ENCODE measurements at places on chromosomes 4 and X. TPM values are rescaled to one million over a fixed set of nuclear protein-coding genes. Genes with fewer than 3 reads are reported as not detected.
A peak's percentile ranks its signal among the peaks of the same experiment; 100 is the strongest.

FHDC1 gene
- 4.4 TPM for polyA plus RNA-seq

ABCG2 gene
- 6.7 TPM for polyA plus RNA-seq

EVC2 gene
- 8.8 TPM for polyA plus RNA-seq

TRMT10A gene
- 18.1 TPM for polyA plus RNA-seq

FAT4 gene
- polyA plus RNA-seq = 33.3 TPM

CLGN gene
- polyA plus RNA-seq = 3.5 TPM

TMEM35A gene
- polyA plus RNA-seq = 8.3 TPM

LGI2 gene
- 34.0 TPM for polyA plus RNA-seq

ANK2 gene
- polyA plus RNA-seq = 62.2 TPM

SPIN2B gene
- 18.9 TPM for polyA plus RNA-seq

SH3D19 gene
- 29.8 TPM for polyA plus RNA-seq

REST gene
- 55.4 TPM for polyA plus RNA-seq

SEL1L3 gene
- polyA plus RNA-seq = 16.3 TPM

SLC10A6 gene
- 0.17 TPM for polyA plus RNA-seq

GRCh38 chr4:152021788-152022438 lies 261.1 kb upstream of the GATB start:
- no peak for DNase-seq

DNA sequence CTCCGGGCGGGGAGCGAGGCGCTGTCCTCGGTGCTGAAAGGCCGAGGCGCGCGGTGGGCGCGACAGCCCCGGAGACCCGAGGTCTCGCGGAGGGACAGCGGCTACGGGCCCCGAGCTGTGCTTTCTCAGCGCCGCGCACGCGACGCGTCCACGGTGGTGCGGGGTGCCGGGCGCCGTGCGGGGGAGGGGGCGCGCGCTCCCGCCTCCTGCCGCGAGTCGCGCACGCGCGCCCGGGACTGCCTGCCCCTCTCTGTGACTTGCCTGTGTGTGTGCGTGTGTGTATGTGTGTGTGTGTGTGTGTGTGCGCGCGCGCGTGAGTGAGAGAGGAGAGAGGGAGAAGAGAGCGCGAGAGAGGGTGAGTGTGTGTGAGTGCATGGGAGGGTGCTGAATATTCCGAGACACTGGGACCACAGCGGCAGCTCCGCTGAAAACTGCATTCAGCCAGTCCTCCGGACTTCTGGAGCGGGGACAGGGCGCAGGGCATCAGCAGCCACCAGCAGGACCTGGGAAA lies at the start of gene GRIA2:
Gene GRIA2, plus strand, starts transcription at position 358 of the 511 bp plus-strand sequence. CDS start 315 bp downstream, outside the sequence.
- peak; percentile 67 for DNase-seq

DNA sequence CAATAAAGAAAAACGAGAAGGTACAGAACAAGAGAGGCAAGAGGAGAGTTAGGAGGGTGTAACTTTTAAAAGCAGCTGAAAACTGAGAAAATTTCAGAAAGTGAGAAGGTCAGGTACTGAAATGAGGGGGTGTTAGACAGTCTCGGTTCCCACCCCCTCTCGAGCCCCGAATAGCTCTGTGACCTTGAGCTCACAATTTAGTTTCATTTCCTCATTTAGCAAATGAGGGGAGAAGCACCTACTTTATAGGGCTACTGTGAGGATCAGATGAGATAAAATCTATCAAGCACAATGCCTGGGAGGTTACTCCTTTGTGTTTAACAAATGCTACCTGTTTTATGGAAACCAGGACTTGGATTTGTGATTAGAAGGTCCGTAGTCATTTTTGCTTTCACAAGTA lies 4.9 kb downstream of the UGT8 start:
- no peak for DNase-seq

- DNase-seq = no peak
Measured at GRCh38 chr4:666436-666810, 7.7 kb downstream of the ATP5ME start.

GRCh38 chrX:32155044-32155638 lies 1056.2 kb downstream of the DMD start:
- DNase-seq = no peak

- DNase-seq = no peak
Measured at GRCh38 chr4:8746523-8747466, 124.8 kb downstream of the HMX1 start.

GRCh38 chr4:38872620-38873019 lies 5.0 kb downstream of the FAM114A1 start:
- no peak for DNase-seq

DNA sequence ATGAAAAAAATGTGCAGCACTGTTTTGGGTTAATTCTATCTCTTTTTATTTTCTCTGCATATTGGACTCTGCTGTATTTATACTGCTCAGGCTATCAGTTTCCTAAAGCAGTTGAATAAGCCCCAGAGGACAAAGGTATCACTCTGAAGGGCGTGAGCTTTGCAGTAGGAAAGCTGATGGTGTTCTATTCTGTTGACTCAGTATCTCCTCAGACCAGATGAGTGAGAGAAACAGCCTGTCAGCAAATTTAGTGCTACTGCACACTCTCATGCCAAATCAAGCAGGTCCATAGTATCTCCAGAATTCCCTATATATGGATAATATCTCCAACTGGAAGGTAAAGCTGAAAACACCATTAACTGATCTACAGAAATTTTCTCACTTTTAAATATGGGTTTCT lies 132.3 kb upstream of the UGT8 start:
- DNase-seq = no peak

GRCh38 chr4:139913398-139913990 lies 240.5 kb downstream of the MAML3 start:
- no peak for DNase-seq

DNA sequence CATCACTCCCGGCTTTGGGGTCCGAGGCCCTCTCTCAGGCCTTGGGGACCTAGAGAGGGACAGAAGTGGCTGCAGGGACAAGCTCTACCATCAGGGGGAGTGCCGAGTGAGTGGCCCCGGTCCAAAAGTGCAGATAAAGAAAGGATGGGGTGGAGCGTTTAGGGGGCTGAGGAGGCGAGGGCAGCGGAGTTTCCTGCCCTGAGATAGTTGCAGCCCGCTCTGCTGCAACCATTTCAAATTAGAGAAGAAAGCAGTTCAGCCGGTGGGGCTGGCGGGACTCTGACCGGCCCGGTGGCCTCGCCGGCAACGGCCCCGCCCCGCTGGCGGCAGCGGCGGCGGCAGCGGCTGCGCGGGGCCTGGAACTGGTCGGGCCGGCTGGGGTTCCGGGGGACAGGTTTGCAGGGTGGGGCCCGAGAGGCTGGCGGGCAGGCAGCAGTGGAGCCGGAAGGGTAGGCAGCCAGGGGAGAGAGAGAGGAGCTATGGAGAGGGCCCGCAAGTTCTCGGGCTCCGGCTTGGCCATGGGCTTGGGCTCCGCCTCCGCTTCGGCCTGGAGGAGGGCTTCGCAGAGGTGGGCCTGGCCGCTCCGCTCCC lies 7.6 kb downstream of the DLG3 start:
- no peak for DNase-seq

DNA sequence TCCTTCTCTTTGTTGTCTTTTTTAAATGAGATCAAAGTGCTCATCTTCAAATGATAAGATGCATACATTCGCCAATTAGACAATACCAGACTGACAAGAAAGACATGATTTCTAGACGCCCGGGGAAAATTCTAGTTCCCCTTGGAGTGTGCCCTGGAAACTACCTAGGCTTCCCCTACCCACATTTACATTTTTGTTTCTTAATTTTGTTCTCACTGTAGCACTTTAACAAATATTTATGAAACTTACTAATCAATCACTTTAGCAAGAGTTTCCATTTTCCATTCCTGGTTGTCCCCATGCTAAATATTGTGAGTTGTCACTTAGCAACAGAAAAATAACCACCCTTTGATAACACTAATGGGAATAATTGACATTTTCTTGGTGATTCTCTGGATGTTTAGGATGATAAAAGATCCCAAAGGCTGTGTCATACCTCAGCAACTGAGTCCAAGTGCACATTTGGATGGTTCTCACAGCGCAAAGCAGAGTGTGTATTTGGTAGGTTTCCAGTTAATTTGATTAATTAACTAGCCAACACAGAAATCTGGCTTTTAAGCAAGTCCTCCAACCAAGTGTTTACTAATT lies 69.6 kb downstream of the FGFBP1 start:
- no peak for DNase-seq

DNA sequence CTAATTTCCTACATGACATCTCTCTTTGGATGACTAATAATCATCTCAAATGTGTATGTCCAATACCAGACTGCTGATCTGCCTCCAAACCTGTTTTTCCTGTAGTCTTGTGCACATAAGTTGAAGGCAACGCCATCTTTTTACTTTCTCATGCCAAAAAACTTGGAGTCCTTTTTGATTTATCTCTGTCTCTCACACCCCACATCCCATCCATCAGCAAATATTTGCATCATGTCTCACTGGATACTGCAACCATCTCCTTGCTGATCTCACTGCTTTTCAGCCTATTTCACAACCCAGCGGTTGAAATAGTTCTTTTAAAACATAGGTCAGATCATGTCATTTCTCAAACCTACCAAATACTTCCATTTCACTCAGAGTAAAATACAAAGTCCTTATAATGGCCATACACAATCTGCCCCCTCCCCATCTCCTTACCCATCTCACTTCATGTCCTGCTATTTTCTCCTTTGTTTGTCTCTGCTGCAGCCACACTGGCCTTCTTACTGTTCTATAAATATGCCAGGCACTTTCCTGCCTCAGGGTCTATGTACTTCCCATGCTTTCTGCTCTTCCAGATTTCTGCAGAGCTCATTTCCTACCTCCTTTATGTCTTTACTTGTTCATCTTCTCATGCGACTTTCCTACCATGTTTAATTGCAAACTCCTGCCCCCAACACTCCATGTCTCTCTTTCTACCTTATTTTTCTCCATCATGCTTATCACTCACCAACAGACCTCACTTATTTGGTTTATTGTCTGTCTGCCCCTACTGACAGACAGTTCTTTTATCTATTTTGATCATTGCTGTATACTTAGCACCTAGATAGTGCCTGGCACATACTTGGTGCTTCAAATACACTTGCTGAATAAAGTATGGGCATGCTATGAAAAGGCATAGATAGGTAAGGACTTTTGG lies 98.8 kb downstream of the ANXA3 start:
- no peak for DNase-seq

DNA sequence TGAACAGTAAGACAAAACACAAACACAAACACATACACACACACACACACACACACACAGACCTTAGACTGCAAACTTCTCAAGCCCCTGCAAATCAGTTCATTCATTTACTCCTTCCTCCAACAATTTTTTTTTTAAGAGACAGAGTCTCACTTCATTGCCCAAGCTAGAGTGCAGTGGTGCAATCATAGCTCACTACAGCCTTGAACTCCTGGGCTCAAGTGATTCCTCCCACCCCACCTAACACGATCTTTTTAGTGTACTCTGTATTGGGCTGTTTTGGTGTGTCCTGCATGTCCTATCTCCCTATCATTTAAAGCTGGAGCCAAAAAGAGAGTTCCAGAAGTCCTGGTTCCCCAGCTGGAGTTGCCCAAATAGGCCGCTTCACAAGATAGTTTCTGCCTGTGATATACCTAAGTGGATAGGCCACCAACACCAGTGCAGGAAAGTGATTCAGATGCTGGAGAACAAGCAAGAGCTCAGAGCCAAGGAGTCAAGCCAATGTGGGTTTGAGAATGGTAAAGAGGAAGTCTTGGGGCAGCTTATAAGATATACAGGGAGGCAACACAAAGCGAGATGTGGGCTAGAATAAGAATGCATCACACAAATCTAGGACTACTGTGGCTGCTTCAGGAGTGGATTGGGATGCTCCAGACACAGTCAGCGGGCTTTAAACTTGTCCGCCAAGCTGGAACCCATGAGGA lies 85.4 kb upstream of the RAPGEF2 start:
- no peak for DNase-seq

DNA sequence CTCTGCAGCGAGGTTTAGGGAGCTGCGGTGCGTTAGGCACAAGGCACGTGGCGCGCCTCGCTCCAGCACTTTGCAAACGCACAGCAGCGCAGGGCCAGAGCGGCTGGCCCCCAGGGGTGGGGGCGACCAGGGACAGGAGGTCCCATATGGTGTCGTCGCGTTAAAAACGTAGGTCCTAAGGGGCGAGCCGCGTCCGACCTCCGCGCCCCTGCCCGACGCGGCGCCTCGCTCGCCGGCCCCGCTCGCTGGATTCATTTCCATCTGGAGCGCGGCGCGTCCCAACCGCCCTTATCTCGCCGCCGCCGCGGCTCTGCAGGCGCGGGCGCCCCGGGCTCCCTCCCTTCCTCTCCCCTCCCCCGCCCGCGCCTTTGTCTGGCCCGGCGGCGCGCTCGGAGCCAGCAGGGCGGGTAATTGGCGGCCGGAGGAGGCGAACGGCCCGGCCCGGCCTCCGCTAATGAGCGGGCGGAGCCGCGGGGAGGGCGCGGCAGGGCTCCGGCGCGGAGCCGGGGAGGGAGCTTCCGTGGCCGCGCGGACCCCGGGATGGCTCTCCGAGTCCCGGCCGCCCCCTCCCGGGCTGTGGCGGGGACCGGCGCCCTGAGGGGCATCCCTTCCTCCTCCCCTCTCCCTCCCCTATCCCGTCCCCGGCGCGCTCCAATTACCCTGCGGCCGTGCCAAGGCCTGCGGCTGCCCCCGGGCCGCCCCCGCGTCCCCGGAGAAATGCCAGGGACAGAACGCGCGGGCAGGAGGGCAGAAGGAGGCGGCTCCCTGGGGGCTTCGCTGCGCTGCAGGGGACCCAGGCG lies 409.0 kb downstream of the BCOR start:
- DNase-seq = peak; percentile 35

DNA sequence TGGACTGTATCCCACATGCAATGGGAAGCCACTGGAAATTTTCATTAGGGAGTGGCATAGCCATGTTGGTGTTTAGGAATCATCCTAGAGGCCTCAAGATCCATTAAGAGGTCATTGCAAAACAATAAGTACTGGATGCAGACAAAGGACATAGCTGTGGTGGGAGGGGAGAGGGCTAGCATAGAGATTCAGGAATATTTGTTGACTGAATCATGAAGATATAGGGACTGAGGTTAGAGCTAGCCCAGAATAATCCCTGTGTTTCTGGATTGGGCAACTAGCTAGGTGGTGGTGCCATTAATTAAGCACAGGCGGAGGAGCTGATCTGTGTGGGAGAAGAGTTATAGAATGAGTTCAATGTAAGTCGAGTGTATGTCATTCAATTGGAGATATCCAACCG lies 135.0 kb downstream of the RAB28 start:
- DNase-seq = no peak

- DNase-seq = no peak
Measured at GRCh38 chr4:82430964-82431745, 765 bp downstream of the ENOPH1 start.

DNA sequence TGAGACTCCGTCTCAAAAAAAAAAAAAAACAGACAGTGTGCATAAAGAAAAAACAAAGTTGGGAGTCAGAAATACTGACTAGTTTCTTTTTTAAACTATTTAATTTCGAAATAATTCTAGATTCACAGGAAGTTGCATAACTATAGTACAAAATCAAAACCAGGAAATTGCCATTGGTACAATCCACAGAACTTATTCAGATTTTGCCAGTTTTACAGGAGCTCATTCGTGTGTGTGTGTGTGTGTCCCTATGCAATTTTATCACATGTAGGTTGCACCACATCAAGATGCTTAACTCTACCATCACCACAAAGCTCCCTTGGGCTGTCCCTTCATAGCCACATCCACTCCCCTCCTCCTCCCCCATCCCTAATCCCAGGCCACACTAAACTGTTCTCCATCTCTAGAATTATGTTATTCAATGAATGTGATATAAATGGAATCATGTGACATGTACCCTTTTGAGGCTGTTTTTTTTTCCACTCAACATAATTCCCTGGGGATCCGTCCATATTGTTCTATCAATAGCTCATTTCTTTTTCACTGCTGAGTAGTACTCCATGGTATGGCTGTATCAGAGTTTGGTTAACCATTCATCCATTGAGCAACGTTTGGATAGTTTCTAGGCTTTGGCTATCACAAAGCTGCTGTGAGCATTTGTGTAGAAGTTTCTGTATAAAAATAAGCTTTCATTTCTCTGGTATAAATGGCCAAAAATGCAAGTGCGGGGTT lies 16.3 kb upstream of the DDX3X start:
- DNase-seq = no peak

GRCh38 chrX:138748480-138748879 lies 37.0 kb upstream of the FGF13 start:
- DNase-seq = no peak
